ENCODE measurements at places on chromosomes 3 and 15.

GRCh38 chr3:16842272-16843270 is 42.2 kb upstream of the PLCL2 start:
- DNase-seq: peak; percentile 62

GRCh38 chr3:19931767-19932188 is 2.2 kb downstream of the EFHB start:
- no peak for DNase-seq

GRCh38 chr15:84863565-84864443 is 20.7 kb upstream of the SLC28A1 start:
- no peak for DNase-seq

DNA sequence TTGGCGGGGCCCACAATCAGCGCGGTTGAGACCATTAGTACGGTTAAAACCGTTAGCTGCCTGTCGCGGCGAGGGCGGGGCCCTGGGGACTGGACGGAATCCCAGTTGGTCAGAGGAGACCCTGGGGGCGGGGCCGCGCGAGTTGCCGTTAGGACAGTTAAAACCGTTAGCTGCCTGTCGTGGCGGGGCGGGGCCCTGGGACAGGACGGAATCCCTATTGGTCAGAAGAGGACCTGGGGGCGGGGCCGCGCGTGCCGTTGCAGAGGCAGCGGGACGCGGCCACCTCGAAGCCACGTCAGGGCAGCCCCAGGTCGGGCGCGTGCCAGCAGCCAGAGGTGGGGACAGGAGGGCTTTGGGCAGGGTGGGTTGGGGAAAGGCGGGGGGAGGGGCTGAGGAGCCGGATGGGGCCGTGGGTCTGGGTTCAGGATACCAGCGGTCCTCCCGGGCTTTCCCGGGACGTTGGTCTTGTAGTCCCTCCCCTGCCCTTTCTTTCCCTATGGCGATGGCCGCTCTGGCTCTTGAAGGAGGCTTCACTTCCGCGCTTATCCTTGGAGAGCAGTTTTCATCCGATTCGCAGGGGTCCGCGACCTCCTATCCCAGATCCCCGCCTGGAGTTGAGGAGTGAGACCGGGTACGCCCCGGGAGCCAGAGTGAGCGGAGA is 28.0 kb downstream of the KLHDC8B start:
- no peak for DNase-seq

DNA sequence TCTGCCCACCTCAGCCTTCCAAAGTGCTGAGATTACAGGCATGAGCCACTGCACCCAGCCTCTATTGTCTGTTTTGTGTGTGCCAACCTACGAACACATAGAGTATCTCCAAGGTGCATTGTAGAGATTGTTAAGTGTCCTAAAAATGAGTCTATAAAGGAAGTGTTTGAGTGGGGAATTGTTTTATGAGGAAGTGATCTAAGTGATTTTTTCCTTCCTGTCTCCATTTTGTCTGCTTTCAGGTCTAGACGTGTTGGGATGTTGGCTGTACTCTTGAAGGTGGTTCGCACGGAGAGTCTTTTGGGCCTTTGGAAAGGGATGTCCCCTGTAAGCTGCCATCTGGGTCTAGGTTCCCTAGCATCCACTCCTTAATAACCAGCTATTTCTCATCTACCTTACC is 7.0 kb downstream of the SLC25A38 start:
- DNase-seq: no peak

DNA sequence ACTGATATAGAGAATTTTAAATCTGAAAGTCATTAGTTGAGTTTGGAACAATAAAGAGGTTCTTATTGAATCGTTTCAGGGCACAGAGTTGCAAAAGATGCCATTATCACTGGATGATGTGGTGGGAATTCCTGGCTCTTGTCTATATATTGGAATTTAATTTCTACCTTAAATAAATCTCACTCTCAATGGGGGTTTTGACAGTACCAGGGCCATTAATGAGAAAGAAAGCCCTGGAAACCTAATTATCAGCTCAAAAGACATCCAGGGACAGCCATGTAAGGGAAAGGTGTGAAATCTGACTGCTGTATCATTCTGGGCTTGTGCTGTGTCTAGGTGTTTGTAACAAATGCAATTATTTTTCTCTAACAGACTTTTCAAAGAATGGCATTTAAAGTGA is 285.7 kb downstream of the TBL1XR1 start:
- no peak for DNase-seq

GRCh38 chr15:40150163-40150925 is 10.5 kb upstream of the BUB1B start:
- no peak for DNase-seq

DNA sequence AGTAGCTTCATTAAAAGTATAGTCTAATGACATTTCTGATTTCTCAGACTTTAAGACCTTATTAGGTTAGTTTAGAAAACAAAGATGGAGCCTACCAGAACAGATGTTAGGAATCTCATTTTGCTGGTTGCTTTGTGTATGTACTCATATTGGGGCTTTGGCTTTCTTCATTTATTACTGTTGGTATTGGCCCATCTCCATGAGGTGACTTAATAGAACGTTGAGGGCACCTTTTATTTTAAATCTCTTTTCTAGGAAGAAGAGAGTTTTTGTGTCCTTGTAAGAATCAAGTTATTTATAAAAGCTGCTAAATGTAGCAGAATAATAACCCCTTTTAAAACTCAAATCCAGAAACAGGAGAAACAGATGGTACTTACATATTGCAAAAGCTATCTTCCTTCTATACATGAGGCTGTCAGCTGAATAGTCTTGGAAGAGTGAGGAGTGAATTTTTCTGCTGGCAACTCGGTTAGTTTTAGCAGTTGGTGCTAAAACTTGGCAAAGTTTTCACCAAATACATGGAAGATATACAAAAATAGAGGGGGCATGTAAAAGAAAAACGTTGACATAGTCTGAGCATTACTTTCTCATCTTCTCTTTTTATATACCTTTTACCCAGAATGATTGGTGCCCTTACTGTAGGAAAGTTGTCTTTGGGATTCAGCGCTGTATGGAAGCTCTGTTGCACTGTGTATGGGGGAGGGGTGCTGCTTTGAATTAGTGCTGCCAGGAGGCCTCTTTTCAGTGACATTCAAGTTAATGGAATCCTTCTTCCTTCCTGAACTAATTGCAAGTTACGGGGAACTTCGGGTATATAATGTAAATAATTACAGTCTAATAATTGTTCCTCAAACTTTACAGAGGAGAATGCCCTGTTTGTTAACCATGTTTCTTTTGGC is 35.8 kb downstream of the CTNNB1 start:
- no peak for DNase-seq

DNA sequence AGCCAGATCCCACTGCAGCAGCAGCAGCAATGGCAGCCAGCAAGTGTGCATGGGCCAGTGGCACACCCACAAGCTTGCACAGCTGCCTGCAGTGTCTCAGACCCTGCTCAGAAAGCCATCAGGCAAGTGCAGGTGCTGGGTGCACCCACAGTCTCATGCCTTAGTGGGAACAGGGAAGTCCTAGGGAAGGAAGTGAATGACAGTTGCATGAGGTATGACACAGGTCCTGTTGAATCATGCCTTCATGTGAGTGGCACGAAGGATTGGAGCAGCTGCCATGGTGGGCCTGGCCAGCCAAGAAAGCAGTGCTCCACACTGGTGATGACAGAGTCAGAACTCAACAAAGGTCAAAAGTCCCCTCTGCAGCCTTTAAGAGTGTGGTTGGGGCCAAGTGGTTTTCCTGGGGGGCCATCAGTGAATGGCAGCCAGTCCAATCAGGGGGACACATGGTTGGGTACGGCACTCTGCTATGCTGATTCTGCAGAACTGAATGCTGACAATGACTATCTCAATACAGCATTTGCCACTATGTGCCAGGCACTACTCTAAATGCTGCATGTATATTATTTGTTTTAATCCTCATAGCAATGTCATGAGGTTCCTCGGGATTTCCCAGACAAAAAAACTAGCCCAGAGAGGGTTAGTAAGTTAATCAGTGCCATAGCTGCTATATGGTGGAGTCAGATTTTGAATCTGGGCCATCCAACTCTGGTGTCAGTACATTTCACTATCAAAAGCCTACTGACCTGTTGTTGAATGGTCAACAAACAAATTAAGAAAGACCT is 94.3 kb downstream of the AQP9 start:
- DNase-seq: no peak
